IMR-90 (cell line): ENCODE measurements at places on chromosomes 2 and 18. TPM values are rescaled to one million over a fixed set of nuclear protein-coding genes. Genes with fewer than 3 reads are reported as not detected.

Gene MROH2A
- total RNA-seq: not detected in 2 replicates

Gene PLGLB2
- total RNA-seq: 0.72 and 0.83 TPM in 2 replicates

Gene SERPINB2
- total RNA-seq: 34.4 and 43.0 TPM in 2 replicates

Gene CHST10
- total RNA-seq: 8.3 and 8.6 TPM in 2 replicates

Gene AQP12A
- total RNA-seq: not detected in 2 replicates

Gene GLI2
- total RNA-seq: 3.8 and 4.7 TPM in 2 replicates

Gene UGGT1
- total RNA-seq: 71.3 and 100.0 TPM in 2 replicates

Gene SERPINB11
- total RNA-seq: 0.18 TPM in 1 of 2 replicates, not detected in the other
